ENCODE measurements at places on chromosomes 7 and 10. TPM values are rescaled to one million over a fixed set of nuclear protein-coding genes. Genes with fewer than 3 reads are reported as not detected.

DNA sequence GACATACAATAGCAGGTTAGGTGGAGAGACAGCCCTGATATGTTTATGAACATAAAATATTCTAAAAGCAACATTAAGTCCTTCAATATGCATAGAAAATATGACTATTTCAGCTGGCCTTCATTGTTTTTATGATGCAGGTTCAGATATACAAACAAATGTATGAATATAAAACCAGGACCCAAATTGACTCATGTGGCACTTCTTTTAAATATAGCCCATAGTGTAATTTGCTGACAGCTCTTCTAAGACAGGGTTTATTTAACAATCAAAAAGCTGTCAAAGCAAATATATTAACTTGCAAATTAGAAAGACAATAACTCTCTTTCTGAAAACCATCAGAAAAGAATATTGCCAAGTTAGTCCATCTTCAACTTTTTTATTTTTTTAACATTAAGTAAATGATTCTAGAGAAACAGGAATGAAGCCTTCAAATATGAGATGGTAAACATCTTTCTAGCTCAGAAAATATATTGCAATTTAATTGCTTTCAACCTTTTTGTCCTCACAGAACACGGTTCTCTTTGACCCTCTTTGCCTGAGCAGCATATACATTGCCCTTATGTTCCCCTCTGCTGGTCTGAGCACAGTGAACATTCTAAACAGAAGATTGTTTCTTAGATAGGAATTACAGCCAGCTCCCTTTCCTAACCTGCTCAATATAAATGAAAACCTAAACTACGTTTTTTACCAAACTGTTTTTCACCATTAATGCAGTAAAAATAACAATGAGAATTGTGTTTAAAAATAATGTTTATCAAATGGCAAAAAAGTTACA lies 82.8 kb downstream of the CACNA2D1 start:
- no peak for DNase-seq

DNA sequence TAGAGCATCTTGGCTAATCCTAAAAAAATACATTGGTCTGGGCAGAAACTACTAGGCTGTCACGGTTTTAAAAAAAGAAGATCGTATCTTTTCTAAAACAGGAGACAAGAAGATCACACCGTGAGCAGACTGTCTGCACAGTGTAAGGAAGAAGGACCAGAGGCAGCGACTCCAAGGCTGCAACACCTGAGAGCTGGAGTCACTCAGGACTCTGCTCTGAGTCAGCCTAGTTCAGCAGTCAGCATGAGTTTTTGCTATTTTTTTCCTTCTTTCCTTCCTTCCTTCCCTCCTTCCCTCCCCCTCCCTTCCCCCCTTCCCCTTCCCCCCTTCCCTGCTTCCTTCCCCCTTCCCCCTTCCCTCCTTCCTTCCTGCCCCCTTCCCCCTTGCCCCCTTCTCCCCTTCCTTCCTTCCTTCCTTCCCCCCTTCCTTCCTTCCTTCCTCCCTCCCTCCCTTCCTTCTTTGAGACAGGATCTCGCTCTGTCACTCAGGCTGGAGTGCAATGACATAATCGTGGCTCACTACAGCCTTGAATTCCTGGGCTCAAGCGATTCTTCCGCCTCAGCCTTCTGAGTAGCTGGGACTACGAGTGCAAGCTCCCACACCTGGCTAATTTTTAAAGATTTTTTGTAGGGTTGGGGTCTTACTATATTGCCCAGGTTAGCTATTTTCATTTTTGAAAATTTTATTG lies 24.4 kb downstream of the BAG3 start:
- DNase-seq = no peak

- no peak for DNase-seq
Observed at GRCh38 chr10:132539894-132540293, 2.3 kb downstream of the INPP5A start.

Gene PLEKHS1
- total RNA-seq = not detected

Gene UNCX
- not detected for total RNA-seq

DNA sequence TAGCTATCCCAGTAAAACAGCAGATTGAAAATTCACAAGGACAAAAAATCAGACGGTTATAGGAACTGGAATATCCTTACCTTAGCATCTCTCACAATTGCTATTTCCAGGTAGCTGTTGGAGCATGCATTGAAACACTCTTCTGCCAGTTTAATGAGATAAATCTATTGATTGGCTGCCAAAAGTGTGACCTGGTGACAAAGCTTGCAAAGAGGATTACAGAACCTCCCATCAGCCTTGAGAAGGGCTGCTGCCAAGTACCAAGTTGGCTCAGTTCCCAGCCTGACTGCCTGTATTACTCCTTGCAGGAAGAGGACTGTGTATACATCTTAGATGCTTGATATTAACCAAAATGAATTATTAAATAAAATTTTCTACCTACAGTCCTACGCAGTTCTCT lies 5.1 kb downstream of the PRLHR start:
- peak; percentile 45 for DNase-seq

Gene TNKS2
- 35.8 TPM for total RNA-seq

- no peak for DNase-seq
Observed at GRCh38 chr10:923844-924523, 7.5 kb downstream of the LARP4B start.

Gene ELN
- total RNA-seq = 0.50 TPM

Gene EVX1
- total RNA-seq = not detected

DNA sequence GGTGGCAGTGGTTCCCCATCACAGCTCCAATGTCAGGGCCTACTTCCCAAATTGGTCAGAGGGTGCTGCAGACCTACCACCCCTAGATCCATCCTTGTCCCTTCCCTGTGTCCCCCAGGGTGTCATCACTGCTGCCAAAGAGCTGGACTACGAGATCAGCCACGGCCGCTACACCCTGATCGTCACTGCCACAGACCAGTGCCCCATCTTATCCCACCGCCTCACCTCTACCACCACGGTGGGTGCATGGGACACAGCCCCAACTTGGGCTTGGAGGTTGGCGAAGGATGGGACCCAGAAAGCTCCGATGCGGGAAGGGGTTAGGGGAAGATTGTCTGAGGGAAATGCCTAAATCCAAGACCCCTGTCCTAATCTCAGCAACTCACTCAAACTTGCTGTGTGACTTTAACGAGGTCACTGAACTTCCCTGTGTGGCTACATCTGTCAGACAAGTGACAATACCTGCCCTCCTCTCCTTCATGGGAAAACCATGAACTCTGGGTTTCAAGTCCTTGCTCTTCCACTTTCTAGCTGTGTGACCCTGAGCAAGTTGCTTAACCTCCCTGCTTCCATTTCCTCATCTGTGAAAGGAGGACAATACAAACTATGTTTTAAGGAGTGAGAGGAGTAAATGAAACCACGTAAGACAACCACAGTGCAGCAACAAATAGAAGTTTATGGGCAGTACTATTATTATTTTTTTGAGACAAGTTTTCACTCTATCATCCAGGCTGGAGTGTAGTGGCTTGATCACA lies 4.9 kb upstream of the VSIR start:
- no peak for DNase-seq

Gene CFAP70
- total RNA-seq = 3.0 TPM

DNA sequence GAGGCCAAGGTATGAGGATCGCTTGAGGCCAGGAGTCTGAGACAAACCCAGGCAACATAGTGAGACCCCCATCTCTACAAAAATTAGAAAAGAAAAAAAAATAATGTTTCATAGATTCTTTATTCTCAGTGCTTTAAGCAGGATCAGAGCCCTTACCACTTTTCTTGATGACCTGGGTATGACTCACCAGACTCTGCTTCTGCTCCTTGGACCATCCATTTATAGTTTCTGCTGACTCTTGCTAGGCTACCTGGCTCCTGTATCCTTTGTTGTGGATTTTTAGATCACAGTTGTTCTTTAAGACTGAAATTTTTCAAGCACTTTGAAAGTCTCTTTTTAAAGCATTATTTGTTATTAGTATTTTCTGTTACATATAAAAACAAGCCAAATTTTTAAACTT lies 411.1 kb downstream of the GFRA1 start:
- DNase-seq = peak; percentile 59

Gene SPDYE5
- total RNA-seq = not detected

DNA sequence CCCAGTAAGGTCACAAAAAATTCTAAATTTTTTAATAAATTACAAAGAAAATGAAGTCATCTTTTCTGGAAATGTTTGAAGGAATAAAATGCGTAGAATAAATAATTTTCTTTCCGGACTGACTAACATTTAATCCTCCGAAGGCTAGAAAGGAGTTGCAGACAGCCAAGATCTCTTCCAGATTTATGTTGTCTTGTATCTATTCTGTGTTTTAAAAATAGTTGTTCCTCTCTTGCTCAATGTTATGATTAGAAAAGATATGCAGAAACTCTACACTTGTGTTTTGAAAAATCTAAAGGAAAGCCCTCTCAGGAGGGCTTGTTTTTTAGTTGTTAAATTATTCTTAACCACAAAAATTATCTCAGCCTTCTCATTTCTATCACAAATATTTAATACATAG lies 70.7 kb downstream of the MACC1 start:
- no peak for DNase-seq

DNA sequence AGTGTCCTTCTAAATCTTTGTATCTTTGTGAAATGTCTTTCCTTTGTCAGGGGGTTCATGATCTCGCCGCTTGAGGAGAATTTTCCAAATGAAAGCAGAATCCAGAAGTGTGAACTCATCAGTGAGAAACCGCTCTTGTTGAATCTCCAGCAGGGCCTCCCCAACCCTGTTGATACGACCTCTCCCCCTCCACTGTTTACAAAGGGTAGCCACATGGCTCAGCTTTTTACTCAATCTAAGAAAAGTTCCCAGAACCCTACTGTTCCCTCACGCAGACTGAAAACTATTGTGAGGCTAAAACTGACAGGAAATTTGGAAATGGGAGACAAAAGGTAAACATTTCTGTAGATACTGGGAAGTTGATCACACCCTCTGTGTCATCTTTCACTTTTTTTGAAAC lies 73.9 kb downstream of the SEMA3C start:
- no peak for DNase-seq

Gene NEUROG3
- total RNA-seq = not detected

Gene ZNF239
- 4.3 TPM for total RNA-seq

GRCh38 chr7:113099284-113099919 lies 12.8 kb upstream of the GPR85 start:
- peak; percentile 61 for DNase-seq

Gene NODAL
- total RNA-seq = 0.51 TPM

Gene DENND2A
- total RNA-seq = 0.17 TPM

DNA sequence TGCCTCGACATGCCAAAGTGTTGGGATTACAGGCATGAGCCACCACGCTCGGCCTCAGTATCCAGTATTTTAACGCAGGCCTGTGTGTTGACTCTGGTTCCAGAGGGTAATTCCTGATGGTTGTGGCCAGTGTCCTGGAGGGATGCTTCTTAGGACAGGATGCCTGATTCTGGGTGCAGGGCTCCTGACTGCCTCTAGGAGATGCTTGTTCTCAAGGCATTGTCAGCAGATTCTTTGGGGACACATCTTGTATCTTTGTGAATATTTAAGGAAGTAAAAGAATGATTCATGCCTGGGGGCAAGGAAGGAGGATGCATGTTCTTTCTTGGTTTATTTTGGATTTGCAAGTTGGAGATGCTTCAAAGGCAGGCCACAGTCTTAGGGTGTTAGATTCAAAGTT lies 2.2 kb downstream of the ZDHHC4 start:
- DNase-seq = no peak

GRCh38 chr10:51113007-51113406 lies 38.7 kb downstream of the PRKG1 start:
- no peak for DNase-seq

Gene CALML3
- total RNA-seq = 173 TPM

Gene CABCOCO1
- total RNA-seq = not detected

GRCh38 chr7:127588697-127589482 lies 679 bp downstream of the ARF5 start:
- peak; percentile 55 for DNase-seq

Gene ZNF680
- 7.6 TPM for total RNA-seq

Data from mammary epithelial cell (primary cell).